ENCODE measurements at places on chromosomes 12 and 14.

GRCh38 chr12:91140026-91140931, 29.0 kb upstream of the LUM start:
- DNase-seq: peak; percentile 62

- DNase-seq: peak; percentile 83
These were observed 52.2 kb downstream of the CKAP4 start for GRCh38 chr12:106195621-106196027.

GRCh38 chr14:76501156-76501720, 125.3 kb downstream of the ESRRB start:
- no peak for DNase-seq

DNA sequence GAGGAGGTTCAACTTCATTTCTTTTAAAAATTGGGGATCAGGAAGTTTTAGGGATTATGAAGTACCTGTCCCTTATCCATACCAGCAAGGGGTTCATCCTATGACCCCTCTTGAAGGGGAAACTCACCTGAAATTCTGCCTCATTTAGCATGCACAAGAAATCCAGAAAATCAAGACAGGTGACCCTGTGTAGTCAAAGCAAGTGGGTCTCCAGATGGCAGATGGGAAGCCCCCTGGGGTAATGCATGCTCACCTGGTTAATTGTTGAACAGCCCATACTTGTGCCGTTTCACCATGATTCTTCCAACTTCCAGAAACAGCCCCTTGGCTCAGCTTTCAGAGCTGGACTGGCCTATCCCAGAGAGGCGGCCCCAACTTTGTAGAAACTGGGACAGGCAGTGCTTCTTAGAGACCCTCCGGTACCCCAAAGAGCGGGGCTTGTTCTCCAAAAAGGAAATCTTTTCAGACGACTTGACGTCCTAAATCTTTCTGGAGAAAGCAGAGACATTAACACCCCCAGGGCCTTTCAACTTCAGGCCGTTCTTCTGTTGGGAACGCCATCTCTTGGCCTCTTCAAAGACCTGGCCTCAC, 66.3 kb upstream of the ESRRB start:
- DNase-seq: no peak

DNA sequence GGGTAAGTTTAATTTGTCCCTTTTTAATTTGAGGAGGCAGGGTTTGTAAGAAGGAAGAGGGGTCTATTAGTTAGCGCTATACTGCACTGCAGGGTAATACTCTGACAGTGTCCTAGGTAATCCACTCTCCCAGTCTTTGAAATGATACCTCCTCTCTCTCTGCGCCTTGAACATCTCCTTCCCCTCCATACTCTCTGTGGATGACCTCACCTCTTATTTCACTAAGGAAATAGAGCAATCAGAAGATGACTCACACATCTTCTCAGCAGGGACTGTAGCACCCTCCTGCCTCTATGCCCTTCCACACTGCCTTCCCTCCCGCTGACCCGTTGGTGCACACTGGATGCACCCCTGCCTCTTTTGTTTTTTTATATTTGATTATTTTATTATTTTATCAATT, 94.2 kb downstream of the GRIP1 start:
- DNase-seq: no peak

- no peak for DNase-seq
These were observed 32.3 kb downstream of the TSPAN8 start for GRCh38 chr12:71125515-71125914.

GRCh38 chr14:58054100-58054499, 97.9 kb downstream of the ARMH4 start:
- no peak for DNase-seq

- DNase-seq: peak; percentile 41
These were observed 536 bp downstream of the TM7SF3 start for GRCh38 chr12:27013611-27014084.

- peak; percentile 10 for DNase-seq
These were observed 7.4 kb upstream of the SNAPC1 start for GRCh38 chr14:61754627-61755381.

DNA sequence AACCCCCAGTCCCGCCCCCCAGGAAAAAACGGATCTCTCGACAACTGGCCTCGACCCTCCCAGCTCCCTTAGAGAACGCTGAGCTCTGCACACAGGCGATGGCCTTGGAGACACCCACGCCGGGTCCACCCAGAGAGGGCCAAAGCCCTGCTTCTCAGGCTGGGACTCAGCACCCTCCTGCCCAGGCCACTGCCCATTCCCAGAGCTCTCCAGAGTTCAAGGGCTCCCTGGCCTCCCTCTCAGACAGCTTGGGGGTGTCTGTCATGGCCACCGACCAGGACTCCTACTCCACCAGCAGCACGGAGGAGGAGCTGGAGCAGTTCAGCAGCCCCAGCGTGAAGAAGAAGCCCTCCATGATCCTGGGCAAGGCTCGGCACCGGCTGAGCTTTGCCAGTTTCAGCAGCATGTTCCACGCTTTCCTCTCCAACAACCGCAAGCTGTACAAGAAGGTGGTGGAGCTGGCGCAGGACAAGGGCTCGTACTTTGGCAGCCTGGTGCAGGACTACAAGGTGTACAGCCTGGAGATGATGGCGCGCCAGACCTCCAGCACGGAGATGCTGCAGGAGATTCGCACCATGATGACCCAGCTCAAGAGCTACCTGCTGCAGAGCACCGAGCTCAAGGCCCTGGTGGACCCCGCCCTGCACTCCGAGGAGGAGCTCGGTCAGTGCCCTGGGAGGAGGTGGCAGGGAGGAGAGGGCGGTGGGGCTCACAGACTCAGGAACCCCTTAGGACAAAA, 95.8 kb downstream of the LGMN start:
- DNase-seq: no peak

DNA sequence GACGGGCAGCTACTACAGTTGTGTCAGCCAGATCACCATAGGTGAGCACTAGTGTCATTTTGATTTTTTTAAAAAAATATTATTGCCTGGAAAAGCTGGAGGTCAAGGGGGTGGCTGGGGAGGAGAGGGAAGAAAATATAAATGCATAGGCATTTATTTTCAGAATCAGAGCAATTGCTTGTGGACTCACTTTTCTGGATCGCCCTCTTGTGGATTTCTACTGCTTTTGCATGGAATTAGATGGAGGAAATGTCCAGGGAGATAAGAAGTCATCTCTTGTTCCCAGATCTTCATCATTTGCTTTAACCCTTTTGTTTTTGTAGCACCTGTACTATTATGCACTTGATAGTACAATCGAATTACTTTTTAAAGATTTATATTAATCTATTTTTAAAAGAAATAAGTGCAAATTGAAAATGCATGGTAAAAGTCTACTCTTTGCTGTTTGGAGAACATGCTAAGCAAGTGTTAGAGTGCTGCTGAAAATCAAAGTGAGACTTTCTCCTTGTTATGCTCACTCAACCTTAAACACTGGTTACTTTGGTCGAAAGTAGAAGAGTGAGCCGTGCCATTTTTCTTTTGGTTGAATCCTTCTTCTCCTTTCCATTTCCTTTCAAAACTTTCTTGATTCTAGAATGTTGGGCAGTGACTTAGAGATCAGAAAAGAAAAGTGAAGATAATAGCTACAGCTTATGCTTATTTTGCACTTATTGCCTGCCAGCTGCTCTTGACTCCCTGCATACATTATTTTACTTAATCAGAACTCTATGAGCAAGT, 60.6 kb upstream of the ANO4 start:
- peak; percentile 54 for DNase-seq

DNA sequence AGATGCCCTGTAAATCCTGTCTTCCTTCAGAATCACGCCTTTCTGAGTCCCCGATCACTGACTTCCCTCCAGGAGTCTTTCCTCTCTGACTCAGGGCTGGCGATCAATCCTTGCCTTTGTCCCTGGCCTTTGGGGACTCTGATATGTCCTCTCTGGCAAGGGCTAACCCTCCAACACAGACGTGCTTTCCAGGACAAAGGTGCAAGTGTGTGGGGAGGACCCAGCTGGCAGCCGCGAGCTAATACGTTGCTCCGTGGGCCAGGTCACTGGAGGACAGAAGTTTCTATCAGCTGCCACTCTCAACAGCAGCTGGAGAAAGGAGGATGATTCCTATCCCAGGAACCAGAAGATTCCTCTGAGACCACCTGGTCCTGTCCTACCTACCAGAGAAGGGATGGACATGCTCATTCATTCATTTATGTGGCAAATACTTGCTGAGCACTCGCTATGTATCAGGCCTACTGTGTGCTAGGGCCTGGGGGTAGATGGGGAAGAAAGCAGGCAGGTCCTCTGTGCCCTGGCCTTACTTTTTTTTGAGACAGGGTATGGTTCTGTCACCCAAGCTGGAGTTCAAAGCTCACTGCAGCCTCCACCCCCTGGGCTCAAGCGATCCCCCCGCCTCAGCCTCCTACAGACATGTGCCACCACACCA, 8.5 kb upstream of the SCARB1 start:
- no peak for DNase-seq

DNA sequence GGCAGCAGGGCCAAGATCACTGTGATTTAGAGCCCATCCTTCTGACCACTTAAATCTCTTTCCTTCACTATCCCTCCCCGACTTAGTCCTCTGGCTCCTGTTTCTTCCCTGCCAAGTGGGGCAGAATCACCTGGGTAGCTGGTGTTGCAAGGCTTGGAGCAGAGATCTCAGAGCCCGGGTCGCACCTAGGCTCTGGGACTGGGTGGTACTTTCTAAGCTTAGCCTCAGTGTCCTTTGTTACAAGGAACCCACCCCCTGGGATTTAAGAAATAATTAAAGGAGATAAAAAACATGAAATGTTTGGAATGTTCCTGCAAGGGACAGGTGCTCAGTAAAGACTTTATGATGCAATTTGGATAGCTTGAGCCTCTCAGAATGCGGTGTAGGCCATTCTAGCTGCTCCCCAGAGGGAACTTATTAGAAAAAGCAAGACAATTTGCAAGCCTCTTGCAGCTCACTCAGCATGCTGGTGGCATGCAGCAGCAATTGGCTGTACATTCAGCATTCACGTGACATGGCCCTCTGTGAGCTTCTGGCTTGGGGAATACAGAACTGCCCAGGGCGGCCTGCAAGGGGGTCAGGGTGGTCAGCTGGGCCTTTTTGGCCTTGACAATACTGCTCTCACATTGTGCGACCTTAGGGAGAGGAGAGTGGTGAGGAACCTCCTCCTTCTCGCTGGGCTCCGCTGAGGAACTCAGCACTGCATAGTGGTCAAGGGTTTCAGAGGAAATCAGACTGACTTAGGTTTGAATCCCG, 16.8 kb downstream of the C14orf132 start:
- DNase-seq: no peak

DNA sequence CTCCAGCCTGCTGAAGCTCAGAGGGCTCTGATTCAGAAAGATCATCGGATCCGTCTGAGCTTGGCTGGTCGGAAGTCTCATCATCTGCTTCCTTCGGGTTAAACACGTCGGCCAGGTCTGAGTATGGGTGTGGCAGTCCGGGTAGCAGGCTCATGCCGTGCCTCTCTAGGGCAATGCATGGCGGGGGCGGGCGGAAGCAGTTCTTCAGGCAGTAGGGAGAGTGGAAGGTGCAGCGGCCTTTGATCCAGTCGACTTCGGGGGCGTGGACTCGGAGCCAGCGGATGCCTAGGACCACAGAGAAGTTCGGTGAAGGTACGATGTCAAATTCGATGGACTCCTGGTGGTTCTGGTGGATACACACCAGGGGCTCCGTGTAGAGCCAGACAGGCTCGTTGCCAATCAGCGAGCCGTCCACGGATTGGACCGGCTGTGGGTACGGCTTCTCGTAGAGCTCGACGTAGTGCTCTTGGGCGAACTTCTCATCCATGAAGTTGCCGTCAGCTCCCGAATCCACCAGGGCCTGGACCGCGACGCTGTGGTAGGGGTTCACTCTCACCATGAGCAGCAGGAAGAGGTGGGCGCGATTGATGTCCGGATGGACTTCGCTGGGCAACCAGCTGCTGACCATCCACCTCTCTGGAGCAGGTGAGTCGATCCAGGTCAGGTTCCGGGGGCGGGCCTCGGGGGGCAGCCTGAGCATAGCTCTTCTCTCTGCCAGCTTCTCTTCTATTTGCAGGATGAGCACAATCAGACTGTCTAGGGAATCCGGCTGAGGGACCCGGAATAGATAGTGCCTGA, 20.3 kb downstream of the RTL1 start:
- DNase-seq: no peak

- no peak for DNase-seq
These were observed 94.0 kb downstream of the BCAT1 start for GRCh38 chr12:24854908-24855307.

- DNase-seq: no peak
These were observed 13.3 kb downstream of the SBNO1 start for GRCh38 chr12:123351349-123351748.

DNA sequence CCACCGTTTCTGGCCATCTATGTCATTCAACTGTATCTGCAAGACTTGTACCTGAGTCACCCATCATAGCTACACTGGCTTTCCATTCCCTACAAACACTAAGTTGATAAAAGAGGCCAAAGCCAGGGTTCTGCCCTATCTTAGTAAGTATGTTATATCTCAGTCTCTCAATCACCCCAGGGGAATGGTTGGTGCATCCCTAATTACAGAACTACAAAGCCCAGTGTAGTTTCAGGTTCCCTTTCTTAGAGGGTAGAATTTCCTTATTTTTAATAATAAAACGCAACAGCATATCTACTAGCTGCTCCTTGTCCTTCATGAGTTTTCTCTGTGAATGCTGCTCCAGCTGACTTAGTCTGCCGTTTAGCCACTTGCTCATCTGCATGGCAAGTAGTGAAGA, 57.6 kb downstream of the ST8SIA1 start:
- no peak for DNase-seq

DNA sequence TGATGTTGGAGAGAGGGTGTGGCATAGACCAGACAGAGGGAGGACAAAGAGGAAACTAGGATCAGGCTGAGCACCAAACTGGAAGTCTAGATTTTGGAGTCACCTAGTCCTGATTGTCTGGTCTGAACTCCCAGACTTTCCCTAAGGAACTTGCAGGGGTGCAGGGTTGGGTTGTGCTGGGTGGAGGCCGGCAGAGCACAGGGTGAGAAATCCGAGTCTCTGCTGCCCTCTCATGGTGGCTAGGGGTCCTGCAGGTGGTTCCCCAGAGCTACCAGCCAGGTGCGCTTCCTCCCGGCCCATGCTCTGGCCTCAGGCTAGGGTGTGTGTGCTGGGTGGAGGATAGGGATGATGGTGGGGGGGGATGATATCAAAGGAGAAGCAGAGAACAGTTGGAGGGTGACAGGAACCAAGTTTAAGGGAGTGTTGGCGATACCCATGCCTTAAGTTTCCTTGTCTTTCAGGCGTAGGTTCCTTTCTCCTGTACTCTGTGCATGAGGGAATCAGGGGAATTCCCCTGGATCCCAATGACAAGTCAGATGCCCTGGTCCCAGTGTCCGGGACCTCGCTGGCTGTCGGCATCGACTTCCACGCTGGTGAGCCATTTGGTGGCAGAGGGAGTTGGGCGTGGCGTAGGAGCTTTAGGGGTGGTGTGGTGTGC, 33.5 kb upstream of the NXPH4 start:
- DNase-seq: peak; percentile 86

GRCh38 chr12:111271674-111272418, 97.0 kb downstream of the PHETA1 start:
- DNase-seq: no peak

- no peak for DNase-seq
These were observed 68.4 kb downstream of the AACS start for GRCh38 chr12:125133616-125134015.

- DNase-seq: no peak
These were observed 314.8 kb downstream of the SNAPC1 start for GRCh38 chr14:62076825-62077605.

- no peak for DNase-seq
These were observed 14.7 kb downstream of the MMAB start for GRCh38 chr12:109558374-109559199.

GRCh38 chr12:69927164-69927563, 102.1 kb downstream of the MYRFL start:
- no peak for DNase-seq

- DNase-seq: no peak
These were observed 9.6 kb downstream of the BMP4 start for GRCh38 chr14:53947094-53947445.

Measured in AG08395 (cell line).